Mammary epithelial cell (primary cell): ENCODE measurements at places on chromosomes 2 and 18. TPM values are rescaled to one million over a fixed set of nuclear protein-coding genes. Genes with fewer than 3 reads are reported as not detected.
A peak's percentile ranks its signal among the peaks of the same experiment; 100 is the strongest.

RUFY4 gene
- total RNA-seq: not detected

GALM gene
- total RNA-seq: 0.50 TPM

DNA sequence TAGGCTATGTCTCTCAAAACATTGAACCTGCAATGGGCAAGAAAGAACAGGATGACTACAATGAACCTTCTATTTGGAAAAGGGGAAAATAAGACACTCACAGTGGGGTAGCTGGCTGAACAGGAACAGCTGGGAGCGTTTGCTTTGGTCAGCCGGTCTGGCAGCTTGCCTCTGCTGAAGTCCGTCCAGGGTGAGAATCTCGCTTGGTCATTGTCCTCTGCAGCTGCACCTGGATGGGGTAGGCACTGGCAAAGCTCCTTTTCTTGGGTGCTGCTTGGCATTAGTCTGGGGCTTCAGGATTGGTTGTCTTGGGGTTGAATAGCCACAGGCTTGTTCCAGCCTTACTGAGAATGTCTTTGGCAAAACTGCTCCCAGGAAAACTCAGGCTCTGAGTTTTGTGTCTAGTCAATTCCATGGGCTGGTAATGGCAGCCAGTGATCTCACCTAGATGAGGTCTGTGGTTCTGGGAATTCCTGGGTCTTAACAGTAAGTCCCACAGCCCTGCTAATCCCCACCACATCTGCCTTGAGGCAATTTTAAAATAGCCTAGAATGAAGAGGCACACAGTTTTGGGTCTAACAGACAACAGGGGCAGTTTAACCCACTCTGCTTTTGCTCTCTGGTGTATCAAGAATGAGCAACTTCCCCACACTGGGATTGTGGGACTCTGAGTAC lies 13.4 kb downstream of the NEDD4L start:
- DNase-seq: peak; percentile 73

- no peak for DNase-seq
Observed at GRCh38 chr2:134985061-134985460, 62.2 kb downstream of the MAP3K19 start.

GRCh38 chr2:186099826-186100225 lies 361.2 kb downstream of the FSIP2 start:
- no peak for DNase-seq

- DNase-seq: no peak
Observed at GRCh38 chr2:192053921-192054320, 140.8 kb downstream of the TMEFF2 start.

GRCh38 chr2:28413899-28414295 lies 21.2 kb downstream of the FOSL2 start:
- no peak for DNase-seq

GRCh38 chr2:179981085-179981484 lies 26.0 kb downstream of the CWC22 start:
- no peak for DNase-seq

DNA sequence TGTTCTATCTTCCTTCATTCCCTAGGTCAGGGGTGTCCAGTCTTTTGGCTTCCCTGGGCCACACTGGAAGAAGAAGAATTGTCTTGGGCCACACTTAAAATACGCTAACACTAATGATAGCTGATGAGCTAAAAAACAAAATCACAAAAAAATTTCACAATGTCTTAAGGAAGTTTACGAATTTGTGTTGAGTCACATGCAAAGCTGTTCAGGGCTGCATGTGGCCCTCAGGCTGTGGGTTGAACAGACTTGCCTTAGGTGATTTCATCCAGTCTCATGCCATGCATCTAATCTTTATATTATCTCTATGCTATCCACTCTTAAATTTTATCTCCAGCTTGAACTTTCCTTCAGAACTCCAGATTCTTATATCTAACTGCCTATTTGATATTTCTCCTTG lies 80.1 kb downstream of the CCDC85A start:
- peak; percentile 15 for DNase-seq
